ENCODE measurements at places on chromosomes 12 and 14.

DNA sequence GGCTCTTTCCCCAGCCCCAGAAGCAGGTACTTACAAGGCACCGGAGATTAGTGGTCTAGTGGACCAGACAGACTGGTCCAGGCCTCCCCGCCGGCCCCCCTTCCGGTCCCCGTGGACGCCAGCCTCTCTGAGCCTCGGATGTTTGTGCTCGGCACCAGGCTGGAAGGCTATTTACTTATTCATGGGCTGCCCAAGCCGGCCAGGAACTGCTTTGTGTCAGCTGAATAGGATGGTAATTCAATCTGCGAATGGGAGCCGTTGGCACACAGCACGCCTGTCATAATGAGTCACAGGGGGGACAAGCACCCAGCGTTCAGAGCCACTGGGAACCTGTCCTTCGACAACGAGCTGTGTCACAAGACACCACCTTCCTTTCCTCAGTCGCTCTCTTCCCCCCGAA lies 82.3 kb downstream of the RIMBP2 start:
- no peak for DNase-seq

GRCh38 chr14:99036611-99037293 lies 235.2 kb downstream of the BCL11B start:
- DNase-seq = no peak

- no peak for DNase-seq
These were observed 33.3 kb downstream of the ATP2A2 start for GRCh38 chr12:110314308-110314707.

- no peak for DNase-seq
These were observed 17.7 kb downstream of the ERP27 start for GRCh38 chr12:14920475-14921126.

GRCh38 chr12:103705927-103706326 lies 118.9 kb downstream of the STAB2 start:
- DNase-seq = no peak

- DNase-seq = no peak
These were observed 9.6 kb downstream of the GNS start for GRCh38 chr12:64749461-64750200.

GRCh38 chr14:21631084-21631483 lies 3.7 kb downstream of the OR10G2 start:
- no peak for DNase-seq

- DNase-seq = no peak
These were observed 84.5 kb downstream of the BEGAIN start for GRCh38 chr14:100502622-100503220.

- no peak for DNase-seq
These were observed 301.1 kb downstream of the ZFP36L1 start for GRCh38 chr14:68491793-68492192.

DNA sequence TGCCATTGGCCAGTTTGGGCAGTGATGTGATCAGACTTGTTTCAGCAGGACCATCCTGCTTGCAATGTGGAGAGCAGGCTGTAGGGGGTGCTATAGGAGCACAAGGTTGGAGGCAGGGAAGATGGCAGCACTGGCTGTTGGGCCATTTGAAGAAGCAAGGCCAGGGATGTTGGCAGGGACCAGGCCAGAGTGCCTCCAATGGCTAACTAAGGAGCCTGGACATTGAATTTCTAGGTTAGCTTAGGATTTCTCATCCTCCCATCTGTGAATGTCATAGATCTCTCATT lies 23.5 kb downstream of the FGF23 start:
- peak; percentile 15 for DNase-seq

DNA sequence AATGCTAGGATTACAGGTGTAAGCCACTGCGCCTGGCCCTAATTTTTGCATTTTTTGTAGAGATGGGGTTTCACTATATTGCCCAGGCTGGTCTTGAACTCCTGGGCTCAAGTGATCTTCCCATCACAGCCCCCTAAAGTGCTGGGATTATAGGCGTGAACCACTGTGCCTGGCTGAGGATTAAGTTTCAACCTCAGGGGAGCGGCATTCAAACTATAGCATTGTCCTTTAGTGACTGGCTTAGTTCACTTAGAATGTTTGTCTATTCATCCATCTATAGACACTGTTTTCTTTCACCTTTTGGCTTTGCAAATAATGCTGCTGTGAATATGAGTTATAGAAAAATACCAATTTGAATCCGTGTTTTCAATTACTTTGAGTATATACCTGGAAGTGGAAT lies 25.2 kb downstream of the PTPN11 start:
- DNase-seq = no peak

DNA sequence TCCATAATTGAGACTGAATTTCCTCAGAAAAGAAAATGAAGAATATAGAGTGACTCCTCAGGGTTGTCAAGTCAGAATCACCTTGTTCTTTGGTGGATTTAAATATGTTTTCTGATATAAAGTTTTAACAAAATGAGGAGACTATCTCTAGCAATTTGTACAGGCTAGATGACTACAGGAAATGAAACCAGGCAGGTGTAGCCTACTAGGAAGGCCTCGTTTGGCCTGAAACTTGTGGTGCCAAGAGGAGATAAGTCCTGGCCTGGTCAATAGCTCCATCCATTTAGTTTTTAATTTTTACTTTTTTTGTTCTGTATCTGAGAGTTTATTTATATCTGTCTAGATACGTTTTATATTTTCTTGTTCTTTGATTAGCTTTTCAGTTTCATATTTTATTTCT lies 41.5 kb downstream of the SNAPC1 start:
- no peak for DNase-seq

DNA sequence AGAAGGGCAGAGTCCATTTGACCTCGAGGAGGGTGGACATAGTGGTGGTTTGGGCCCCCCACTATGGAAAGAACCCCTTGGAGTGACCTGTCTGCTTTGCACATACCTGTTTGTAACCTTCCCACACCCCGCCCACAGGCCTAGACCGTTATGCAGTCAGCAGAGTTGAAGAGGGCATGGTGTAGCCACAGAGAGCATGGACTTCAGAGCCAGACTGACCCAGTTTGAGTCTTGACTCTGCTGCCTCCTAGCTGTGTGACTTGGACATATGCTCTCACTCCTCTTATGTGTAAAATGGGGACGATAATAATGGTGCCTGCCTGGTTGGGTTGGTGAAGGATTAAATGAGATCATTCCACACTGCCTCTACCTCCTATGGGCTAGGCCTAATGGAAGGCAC lies 40.9 kb upstream of the NOS1 start:
- DNase-seq = no peak

GRCh38 chr12:131054345-131055092 lies 100.8 kb downstream of the ADGRD1 start:
- DNase-seq = no peak

DNA sequence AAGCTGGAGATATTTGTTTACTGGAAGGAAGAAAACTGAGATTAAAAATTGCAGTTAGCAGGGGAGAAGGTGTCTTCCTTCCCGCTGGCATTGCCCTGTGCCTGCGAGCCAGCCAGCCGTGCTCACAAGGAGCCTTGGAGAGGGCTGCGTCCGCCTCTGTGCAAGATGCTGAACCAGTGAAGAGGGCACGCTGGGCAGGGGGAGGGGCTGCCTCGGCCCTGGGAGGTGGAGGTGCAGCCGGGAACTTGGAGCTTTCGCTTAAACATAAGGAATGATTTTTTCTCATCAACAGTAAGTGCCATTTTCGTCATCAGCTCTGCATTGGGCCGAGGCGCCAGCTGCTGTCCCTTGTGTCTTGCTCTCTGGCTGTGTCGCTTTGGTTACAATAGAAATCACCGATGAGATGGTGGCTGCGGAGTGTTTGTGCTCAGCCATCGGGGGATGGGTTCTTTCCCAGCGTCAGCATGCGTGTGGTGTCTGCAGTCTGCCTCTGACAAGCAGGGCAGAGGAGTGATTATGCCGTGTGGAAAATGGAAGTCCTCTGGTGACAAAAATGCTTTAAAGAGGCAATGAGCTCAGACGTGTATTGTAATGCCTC lies 97.3 kb downstream of the ESR2 start:
- no peak for DNase-seq
